Substantia nigra (tissue), 51 donors: ENCODE measurements at places on chromosomes 12 and 14.

DNA sequence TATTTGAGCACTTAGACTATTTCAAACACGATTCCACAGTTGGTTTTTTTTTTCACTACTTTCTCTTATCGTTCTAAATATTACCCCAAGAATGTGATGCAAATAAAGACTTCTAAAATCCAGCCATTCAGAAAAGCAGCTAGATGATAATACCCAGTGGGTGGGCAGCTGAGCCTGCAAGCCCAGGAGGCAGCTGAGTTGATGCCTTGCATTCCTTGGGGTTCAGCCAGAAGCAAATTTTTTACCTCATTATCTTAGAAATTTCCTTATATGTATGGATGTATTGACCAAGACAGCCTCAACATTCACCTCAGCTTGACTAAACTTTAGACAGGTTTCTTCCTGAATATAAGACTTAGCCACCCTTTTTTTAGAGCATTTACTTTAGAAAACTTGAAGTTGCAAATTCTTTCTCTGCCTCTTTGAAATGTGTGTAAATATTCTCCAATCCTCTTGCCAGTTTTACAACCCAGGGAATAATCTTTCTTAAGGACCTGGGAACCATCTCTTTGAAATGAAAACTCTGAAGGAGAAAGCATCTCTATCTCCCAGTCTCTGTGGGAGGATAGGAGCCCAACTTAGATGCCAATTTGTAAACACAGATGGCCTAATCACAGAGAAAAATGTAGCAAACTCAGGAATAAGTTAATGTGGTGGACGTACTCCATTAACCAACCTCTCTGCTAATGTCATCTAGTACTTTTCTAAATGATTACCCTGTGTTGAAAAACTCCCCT, 52.2 kb upstream of the ANP32D start:
- DNase-seq = no peak

DNA sequence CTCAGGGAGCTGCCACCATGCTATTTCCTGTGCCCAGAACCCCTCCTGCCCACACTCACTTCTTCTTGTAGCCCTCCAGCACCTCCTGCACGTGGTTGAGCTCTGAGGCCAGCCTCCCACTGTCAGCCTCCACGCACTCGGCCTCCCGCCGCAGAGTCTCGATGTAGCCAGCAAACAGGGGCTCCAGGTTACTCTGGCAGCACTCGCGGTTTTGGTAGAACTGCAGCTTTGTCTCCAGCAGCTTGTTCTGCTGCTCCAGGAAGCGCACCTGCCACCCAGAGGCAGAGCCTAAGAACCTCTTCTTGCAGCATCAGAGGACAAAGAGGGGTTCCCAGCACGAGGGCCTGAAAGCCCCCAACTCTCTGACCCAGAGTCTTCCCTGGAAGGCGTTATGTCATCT, 2.1 kb downstream of the KRT83 start:
- DNase-seq = no peak

GRCh38 chr12:21718403-21718802, 56.1 kb downstream of the KCNJ8 start:
- no peak for DNase-seq

DNA sequence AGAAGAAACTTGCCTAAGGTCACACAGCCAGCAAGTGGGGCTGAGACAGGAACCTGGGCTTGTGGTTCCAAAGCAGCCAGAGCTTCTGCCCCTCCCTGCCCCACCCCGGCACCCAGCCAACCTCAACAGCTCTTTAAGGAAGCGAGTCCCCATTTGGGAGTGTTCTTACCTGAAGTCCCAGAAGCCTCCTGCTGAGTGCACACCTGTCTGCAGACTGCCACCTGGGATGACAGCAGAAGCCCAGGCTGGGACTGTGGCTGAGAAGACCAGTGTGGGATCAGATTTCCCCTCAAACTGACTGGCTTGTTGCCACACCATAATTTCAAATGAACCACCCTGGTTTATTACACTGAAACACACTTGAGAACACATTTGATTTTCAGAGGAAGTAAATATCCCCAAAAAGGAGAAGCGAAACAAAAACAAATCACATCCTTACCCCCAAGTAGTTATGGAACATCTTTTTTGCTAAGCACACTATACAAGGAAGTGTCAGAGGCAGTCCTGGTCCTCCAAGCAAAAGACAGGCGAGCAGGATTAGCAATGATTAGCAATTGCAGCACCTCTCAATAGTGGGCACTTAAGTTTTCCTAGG, 6.3 kb upstream of the RIN3 start:
- DNase-seq = no peak

- DNase-seq = no peak
Observed at GRCh38 chr12:122483969-122484368, 16.8 kb downstream of the ZCCHC8 start.
